NCI-H524 (cell line): ENCODE measurements at places on chromosomes 2 and 18.
A peak's percentile ranks its signal among the peaks of the same experiment; 100 is the strongest.

DNA sequence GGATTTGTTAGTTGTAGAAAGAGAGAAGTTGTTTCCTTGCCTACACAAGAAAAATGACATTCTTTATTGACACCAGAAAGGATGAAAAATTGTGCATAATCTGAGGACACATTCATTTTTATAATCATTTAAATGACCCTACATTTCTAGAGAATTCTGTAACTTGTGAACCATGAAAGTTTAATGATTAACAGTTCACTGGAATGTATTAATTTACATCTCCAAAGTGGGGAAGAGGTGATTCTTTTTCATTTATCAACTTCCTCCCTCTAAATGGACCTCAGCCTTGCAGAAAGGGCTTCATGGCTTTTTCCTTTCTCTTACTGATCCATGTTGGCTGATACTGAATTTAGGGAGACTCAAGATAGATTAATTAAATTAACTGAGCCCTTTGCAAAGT lies 565.2 kb upstream of the LINC00305 start:
- DNase-seq = no peak

DNA sequence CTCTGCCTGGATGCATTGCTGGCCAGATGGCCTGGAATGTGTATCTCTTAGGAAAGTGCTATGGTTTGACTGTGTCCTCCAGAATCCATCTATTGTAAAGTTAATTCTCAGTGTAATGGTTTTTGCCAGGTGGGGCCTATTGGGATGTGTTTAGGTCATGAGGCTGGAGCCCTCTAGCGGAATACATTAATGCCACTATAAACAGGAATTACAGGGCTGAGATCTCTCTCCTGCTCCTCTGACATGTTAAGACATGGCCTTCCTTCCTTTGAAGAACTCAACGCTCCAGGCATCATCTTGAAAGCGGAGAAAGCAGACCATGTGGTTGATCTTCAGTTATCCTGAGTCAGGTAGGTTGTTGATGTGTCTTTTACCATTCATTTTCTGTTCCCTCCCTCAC lies 276.4 kb downstream of the RPIA start:
- DNase-seq = no peak

- DNase-seq = no peak
Observed at GRCh38 chr2:181602017-181602416, 54.9 kb downstream of the CERKL start.

DNA sequence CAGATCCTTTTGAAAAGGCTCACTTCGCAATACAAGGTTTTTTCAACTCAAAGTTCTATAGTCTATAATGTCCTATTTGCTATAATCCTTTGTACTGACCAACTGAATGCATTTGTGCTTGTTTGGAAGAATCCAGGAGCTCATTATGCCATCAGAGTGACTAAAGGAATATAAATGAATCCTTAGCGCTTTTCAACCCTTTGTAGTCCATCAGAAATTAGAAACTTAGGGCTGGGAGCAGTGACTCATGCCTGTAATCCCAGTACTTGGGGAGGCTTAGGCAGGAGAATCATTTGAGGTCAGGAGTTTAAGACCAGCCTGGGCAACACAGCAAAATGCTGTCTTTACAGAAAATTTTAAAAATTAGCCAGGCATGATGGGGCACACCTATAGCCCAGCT lies 330.2 kb upstream of the CHAC2 start:
- no peak for DNase-seq

GRCh38 chr2:166170356-166170755 lies 42.5 kb upstream of the SCN1A start:
- DNase-seq = no peak

GRCh38 chr2:142716463-142717242 lies 160.8 kb upstream of the KYNU start:
- no peak for DNase-seq

DNA sequence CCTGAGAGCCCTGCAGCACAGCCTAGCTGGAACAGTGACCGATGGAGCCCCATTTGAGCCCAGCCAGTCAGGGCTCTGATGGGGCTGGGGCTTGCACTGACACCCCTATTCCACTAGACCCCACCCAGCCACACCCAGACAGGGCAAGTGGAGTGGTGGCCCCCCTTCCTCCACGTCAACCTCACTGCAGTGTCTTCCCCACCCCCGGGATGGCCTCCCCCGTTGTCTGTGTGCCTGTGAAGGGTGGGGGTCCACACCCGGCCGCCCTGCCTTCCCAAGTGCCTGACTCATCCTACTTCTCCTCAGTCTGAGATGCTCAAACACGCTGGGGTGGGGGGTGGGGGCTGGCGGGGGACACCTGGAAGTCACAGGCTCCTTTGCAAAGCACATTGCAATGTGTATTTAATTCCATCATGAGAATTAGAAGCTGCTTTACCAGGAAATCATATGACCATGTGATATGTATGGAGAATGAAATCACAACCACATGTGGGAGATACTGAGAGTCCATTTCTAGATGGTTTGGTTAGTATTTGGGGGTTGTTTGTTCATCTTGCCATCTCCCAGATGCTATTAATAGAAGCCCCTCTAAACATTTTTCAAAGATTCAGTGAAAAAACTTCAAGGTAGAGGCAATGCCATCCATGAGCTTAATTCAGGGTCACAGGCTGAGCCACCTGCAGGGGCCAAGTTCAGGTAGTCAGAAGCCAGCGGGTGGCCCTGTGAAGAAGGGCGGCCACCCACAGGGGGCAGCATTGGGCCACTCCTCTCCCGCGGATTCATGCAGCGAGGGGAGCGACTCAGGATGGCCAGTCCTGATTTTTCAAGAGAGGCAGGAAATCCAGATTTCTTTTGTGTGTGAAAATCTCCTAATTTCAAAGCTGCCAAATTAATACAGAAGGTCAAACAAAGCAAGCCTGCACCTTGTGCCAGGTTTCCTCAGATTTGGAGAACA lies 22.7 kb upstream of the GMPPA start:
- peak; percentile 55 for DNase-seq

- no peak for DNase-seq
Observed at GRCh38 chr18:80130555-80130954, 21.5 kb downstream of the ADNP2 start.

- DNase-seq = no peak
Observed at GRCh38 chr2:72981536-72981935, 64.2 kb downstream of the EMX1 start.

DNA sequence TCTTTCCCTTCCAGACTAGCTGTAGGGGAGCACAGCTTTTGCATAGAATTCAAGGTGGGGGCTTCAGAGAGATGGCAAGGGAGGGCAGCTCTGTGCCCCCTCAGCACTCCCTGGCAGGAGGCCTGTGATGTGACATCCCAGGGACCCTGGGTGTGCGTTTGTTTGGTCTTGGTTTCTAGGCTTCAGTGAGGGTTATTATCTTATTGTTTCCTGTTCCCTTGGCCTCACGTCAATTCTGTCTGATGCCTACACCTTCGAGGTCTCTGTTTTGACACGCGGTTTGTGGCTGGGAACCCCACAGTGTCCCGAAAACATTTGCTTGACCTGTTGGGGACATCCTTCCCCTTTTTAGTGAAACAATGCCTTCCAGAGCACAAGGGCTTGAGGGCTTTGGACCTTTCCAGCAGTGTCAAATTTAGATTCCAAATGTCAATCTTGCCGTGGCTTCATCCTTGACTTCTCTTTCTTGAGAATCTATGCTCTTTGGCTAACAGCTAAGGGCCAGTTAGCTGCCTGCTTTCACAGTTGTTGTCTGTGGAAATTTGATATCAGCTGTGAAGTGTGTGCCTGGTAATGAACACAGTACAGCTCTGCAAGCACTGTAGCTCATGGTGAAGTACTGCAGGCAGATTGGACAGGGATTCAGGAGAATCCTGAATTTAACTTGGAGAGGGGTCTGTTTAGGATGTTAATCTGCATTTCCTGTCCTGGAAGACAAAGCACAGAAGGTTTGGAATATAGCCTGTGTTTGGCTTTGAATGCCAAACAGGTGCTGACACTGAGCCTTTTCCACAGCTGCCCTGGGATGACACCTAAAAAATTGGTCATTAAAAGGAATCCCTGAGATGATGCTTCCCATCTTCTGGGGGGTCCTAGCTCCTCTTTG lies 108.2 kb upstream of the CXCR4 start:
- peak; percentile 91 for DNase-seq

- DNase-seq = no peak
Observed at GRCh38 chr2:170878505-170878904, 50.5 kb upstream of the GORASP2 start.

DNA sequence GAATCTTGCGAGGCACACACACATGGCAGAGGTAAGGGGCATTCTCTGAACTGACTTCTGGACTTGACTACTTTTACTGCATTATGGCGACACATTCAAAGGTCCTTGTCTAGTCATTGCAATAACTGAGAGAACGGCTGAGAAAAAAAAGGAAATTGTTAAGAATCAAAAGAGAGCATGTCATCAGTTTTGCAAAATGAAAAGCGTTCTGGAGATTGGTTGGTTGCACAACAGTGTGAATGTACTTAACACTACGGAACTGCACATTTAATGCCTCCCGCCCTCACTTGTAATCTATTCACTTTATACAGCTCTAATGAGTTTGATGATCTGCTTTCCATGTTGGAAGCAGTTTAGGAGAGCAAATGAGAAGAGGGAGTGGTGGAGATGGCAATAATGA lies 68.5 kb upstream of the NFU1 start:
- no peak for DNase-seq

GRCh38 chr18:14949800-14950664 lies 202.1 kb downstream of the ANKRD30B start:
- no peak for DNase-seq
